ENCODE measurements at places on chromosomes 6 and 20.
A peak's percentile ranks its signal among the peaks of the same experiment; 100 is the strongest.

- no peak for DNase-seq
These were observed 279.7 kb downstream of the UST start for GRCh38 chr6:149026530-149026942.

GRCh38 chr6:120938164-120938875, 396.0 kb downstream of the TBC1D32 start:
- no peak for DNase-seq

DNA sequence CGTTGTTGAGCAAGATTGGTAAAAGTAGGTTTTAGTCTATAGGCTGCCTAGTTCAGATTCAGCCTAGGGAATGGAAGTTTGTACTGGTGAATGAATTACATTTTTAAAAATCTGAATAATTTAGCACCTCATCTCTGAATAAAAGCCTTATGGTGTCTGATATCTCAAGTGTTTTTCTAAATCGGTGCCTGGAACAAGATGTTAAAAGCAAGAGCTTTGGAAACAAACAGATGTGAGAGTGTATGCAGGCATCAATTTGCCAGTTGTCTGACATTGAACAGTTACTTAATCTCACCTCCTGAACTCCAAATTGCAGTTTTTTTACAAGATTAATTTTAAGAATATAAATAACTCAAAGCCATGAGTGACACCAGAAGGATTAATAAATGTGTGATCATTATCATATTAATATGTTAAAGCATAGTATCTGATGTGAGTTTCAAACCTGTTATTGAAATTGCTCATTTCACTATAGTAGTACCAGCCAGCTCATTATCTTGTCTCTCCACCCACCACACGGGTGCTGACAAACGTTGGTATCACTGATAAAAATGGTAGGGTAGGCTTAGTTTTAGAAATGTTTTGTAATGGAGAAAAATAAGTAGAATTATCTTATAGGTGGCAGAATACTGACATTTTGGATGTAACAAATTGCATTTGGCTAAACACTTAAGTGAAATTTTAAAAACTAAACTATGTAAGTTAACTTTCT, 157.3 kb downstream of the FAM83B start:
- no peak for DNase-seq

DNA sequence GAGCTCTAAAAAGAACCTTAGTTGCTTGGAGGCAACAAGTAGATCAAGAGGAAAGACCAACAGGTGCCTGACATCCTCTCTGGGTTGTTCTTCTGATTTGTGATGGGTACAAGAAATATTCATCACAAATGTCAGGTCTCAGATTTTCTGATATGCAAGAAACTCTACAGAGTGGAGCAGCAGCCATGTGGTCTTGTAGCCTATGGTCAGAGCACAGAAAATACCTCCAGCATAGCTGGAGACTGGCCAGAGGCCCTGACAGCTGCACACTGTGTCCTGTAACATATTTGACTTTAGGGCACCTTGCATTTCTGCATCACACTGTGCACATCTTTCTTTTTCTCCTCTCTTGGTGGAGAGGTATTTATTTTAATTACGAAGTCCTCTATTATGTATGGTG, 116.3 kb downstream of the GMPR start:
- DNase-seq = no peak

DNA sequence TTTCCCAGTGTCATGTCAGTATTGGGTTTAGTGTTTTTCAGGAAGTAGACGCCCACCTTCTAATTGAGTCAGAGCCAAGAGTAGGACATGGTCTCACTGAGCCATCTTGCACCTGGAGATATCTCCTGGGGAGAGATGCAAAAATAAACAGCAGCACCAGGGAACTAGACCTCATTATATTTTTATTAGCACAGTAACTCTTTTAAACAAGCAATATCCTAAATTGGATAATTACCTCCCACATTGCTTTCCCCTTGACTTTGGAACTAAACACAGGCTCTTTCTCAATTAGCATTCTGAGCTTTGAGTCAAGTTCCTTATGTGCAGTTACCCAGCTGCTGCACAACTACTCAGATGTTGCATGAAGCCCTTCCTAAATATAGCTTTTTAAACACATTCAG, 175.4 kb downstream of the IBTK start:
- no peak for DNase-seq

DNA sequence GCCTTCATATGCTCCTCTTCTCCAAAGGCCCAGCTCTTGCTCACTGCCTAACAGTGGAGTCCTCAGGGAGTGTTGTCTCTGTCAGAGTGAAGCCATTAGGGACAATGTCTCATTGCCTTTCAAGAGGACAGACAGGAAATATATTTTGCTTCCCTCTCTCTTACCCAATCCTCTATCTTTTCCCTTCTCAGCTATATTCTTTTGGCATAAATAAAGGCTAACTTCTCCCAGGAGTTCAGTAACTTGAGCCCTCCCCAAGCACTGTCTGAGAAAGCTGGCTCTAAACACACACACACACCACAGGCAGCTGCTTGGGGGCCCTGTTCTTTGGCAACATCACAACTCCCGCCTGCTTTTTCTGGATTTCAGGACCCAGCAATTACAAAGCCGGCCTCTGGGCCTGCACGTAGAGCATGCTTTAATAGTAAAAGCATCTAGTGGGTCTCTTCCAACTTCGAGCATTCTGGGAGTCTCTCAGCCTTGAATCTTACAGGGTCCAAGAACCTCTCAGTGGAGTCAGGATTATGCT, 34.7 kb upstream of the LAMA4 start:
- DNase-seq = no peak

- DNase-seq = no peak
These were observed 45.6 kb upstream of the SLC9A8 start for GRCh38 chr20:49766979-49767521.

- DNase-seq = no peak
These were observed 6.1 kb downstream of the AP5S1 start for GRCh38 chr20:3826420-3826819.

GRCh38 chr6:89051676-89052075, 28.9 kb upstream of the PNRC1 start:
- no peak for DNase-seq

DNA sequence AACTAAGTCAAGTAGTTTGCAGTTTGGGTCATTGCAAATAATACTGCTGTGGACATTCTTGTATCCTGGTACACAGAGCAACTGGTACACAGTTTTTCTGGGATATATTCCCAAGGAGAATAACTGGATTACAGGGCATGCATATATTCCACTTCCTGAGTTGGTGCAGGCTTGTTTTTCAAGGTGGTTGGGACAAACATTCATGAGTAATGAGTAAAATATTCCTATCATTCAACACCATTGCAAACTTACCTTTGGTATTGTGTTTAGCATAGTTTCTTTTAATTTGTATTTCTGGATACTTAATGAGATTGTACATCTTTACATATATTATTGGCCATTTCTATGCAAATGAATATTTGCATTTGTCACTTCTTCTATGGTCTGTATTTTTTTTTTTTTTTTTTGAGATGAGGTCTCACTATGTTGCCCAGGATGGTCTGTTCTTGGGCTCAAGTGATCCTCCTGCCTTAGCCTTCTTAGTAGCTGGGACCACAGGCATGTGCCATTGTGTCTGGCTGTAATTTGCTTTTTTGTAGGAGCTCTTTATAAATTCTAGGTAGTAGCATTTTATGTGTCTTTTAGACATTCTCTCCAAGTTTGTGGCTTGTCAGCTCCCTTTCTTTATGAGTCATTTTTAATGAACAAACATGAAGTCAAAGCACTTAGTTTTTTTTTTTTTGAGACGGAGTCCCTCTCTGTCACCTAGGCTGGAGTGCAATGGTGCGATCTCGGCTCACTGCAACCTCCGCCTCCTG, 158.7 kb downstream of the SOX4 start:
- DNase-seq = no peak

DNA sequence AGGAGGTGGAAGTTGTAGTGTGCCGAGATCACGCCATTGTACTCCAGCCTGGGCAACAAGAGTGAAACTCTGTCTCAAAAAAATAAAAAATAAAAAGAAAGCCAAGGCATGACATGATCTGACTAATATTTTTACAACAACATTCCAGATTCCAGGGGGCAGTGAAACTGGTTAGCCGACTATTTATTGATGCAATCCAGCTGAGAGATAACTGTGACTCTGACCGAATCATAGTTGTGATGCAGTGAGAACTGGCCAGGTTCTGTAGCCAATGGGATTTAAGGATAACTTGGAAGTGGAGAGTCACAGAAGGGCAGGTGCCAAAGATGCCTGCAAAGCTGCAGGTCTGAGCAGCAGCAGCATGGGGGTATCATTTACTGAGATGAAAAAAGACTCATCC, 82.9 kb upstream of the TSHZ2 start:
- no peak for DNase-seq

GRCh38 chr6:128519132-128519930, 1.1 kb downstream of the PTPRK start:
- DNase-seq = peak; percentile 44

DNA sequence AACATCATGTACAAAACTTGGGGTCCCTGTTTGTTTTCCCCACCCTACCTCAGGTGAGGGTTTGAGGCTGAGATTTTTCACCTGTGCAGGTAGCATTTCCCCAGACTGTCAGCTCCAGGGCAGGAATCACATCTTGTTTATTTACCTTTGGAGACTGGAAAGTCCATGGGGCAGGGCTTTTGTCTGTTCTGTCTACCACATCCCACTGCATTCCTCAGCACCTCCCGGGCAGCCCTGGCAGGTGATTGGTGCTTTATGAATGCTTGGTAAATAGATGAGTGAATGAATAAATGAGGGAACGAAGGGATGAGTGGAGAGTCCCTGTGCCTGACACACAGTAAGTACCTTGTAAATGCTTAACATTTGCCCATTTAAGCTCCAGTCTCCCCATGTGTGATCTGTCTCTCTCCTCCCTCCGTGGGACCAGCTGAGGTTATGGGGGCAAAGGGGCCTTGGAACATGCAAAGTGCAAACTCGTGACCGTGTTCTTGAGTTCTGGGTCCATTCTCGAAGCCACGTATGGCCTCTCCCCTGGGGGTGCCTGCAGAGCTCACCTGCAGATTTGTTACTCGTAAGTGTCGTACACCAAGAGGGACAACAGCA, 69.7 kb upstream of the PMEPA1 start:
- no peak for DNase-seq
